ENCODE measurements at places on chromosomes 2 and 18.

DNA sequence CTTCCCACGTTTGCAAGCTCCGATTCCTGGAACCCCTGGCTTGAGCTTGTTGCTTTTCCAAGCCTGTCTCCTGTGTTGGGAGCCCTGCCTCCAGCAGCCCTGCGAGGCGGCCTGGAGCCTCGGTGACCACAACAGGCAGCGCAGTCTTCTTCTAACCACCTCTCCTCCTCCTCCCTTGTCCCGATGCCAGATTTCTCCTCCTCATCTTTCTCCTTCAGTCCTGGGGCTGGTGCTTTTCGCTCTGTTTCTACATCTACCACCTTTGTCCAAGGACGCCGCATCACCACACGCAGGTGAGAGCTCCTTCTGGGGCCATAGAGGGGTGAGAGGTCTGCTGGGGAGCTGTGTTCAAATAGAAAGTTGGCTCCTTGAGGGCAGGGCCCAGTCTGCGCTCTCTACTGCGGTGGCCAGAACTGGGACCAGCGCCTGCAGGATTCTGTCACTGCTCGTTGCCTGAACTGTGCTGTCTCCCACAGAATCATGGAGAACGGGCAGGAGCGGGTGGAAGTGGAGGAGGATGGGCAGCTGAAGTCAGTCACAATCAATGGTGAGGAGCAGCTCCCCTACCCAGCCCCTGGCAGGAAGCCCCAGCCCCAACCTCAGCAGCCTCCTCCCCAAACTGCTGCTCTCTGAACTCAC lies 3.9 kb downstream of the DNAJB2 start:
- no peak overlapping the region for H3K4me3 ChIP-seq
- H3K4me1 ChIP-seq, result peaks cover 36% of the 10 kb centered on the region
- DNase-seq, result no peak
- peaks cover 16% of the 10 kb centered on the region for H3K36me3 ChIP-seq

GRCh38 chr2:163462993-163463392 lies 272.8 kb downstream of the FIGN start:
- H3K4me1 ChIP-seq, result no peaks in the 10 kb centered on the region
- H3K27me3 ChIP-seq, result no peaks in the 10 kb centered on the region
- DNase-seq, result no peak

- H3K36me3 ChIP-seq, result peaks cover 7% of the 10 kb centered on the region
- H3K27ac ChIP-seq, result no peak overlapping the region
- peaks cover 14% of the 10 kb centered on the region for H3K4me1 ChIP-seq
- DNase-seq, result no peak
Observed at GRCh38 chr2:191215666-191216065, 29.5 kb upstream of the MYO1B start.

DNA sequence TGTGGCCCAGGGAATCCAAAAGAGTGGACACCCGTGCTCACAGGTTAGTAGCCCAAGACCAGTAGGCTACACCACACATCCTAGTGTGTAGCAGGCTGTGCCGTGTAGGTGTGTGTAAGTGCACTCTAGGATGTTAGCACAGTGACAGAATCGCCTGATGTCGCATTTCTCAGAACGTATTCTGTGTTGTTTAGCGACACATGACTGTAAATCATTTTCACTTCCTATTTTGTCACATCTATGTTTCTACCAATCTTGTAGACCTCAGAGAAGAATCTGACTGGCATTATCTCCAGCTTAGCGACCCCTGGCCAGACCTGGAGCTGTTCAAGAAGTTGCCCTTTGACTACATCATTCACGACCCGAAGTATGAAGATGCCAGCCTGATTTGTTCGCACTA lies 45.1 kb downstream of the NTSR2 start:
- H3K36me3 ChIP-seq, result no peaks in the 10 kb centered on the region
- H3K27me3 ChIP-seq, result no peaks in the 10 kb centered on the region
- H3K4me3 ChIP-seq, result no peak overlapping the region
- H3K4me1 ChIP-seq, result no peaks in the 10 kb centered on the region

- H3K27me3 ChIP-seq, result no peaks in the 10 kb centered on the region
- DNase-seq, result no peak
- peak overlapping the region; percentile 38 for H3K27ac ChIP-seq
Observed at GRCh38 chr2:55047677-55048299, 2.5 kb downstream of the RTN4 start.

DNA sequence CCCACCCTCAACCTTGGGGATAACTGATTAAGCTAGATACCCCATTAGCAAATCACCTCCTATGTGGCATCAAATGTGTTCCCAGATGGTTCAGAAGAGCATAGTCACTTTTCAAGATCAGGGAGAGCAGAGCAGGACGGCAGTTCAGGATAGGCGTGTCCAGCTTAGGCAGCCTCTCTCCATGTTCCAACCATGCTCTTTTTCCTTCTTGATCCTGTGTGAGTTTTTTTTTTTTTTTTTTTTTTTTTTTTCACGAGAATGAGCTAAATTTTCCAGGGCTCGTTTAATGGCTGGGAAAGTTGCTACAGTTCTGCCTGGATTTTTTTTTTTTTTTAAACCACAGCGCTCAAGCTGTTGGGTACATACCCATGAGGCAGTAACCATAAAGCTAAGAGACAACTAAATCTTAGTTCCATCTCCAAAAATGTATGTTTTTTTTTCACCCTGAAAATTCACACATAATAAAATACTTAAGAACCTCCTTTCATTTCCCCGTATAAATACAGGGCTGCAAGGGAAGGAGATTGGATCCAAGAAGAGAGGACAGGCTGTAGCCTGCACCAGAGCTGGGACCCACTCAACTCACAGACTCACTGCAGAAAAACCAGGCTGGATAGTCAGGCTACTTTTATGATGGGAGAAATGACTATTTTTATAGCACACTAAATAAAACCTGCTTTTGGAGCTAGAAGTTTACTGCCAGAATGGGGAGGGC lies 244.3 kb downstream of the SETBP1 start:
- DNase-seq, result no peak
- peaks cover 6% of the 10 kb centered on the region for H3K27me3 ChIP-seq
- no peaks in the 10 kb centered on the region for H3K36me3 ChIP-seq
- H3K4me1 ChIP-seq, result no peaks in the 10 kb centered on the region

DNA sequence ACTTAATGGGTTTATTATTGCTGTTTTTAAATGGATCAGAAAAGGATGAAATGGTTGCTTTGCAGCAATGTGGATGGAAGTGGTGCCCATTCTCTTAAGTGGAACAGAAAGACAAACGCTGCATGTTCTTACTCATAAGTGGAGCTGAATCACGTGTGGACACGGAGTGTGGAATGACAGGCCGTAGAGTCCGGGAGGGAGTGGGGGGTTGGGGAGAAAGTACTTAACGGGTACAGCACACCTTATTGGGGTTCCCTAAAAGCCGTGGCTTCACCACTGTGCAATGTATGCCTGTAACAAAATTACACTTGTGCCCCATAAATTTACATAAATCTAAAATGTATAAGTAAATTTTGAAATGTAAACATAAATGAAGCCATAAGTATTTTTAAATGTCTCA lies 64.0 kb upstream of the CTDP1 start:
- H3K27ac ChIP-seq, result no peak overlapping the region
- H3K4me3 ChIP-seq, result no peak overlapping the region
- H3K36me3 ChIP-seq, result no peaks in the 10 kb centered on the region
- no peak for DNase-seq
- H3K27me3 ChIP-seq, result no peaks in the 10 kb centered on the region

GRCh38 chr2:85318222-85319074 lies 9.3 kb downstream of the TGOLN2 start:
- peak; percentile 46 for DNase-seq
- peak overlapping the region; percentile 62 for H3K4me3 ChIP-seq
- H3K4me1 ChIP-seq, result peaks cover 59% of the 10 kb centered on the region
- peak overlapping the region; percentile 78 for H3K27ac ChIP-seq
- H3K36me3 ChIP-seq, result peaks cover 72% of the 10 kb centered on the region

GRCh38 chr2:176405477-176405876 lies 136.2 kb downstream of the MTX2 start:
- H3K4me3 ChIP-seq, result no peak overlapping the region
- no peak for DNase-seq
- H3K4me1 ChIP-seq, result no peaks in the 10 kb centered on the region
- H3K36me3 ChIP-seq, result no peaks in the 10 kb centered on the region
- no peak overlapping the region for H3K27ac ChIP-seq

DNA sequence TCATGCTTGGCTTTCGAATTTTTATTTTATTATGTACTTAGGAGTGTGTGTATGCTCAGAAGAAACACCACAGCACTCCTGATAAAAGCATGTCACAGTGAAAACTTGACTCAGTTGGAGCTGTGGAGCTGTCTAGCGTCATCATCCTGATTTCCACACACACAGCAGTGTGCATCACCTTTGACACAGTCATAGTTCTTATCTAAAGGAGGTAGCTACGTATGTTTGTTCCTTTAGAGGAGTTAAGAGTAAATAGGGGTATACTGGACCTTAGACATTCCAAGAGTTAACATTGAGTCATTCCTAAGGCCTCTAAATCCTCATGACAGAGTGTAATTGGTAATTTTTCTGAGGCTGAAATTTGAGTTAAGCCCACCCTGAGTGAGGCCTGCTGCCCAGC lies 96.9 kb downstream of the PHLPP1 start:
- H3K36me3 ChIP-seq, result peaks cover 6% of the 10 kb centered on the region
- peaks cover 8% of the 10 kb centered on the region for H3K4me1 ChIP-seq
- H3K27me3 ChIP-seq, result no peaks in the 10 kb centered on the region
- no peak for DNase-seq

- H3K27me3 ChIP-seq, result no peaks in the 10 kb centered on the region
- DNase-seq, result no peak
- no peaks in the 10 kb centered on the region for H3K4me1 ChIP-seq
- H3K36me3 ChIP-seq, result no peaks in the 10 kb centered on the region
Observed at GRCh38 chr2:163647300-163647699, 88.5 kb downstream of the FIGN start.

DNA sequence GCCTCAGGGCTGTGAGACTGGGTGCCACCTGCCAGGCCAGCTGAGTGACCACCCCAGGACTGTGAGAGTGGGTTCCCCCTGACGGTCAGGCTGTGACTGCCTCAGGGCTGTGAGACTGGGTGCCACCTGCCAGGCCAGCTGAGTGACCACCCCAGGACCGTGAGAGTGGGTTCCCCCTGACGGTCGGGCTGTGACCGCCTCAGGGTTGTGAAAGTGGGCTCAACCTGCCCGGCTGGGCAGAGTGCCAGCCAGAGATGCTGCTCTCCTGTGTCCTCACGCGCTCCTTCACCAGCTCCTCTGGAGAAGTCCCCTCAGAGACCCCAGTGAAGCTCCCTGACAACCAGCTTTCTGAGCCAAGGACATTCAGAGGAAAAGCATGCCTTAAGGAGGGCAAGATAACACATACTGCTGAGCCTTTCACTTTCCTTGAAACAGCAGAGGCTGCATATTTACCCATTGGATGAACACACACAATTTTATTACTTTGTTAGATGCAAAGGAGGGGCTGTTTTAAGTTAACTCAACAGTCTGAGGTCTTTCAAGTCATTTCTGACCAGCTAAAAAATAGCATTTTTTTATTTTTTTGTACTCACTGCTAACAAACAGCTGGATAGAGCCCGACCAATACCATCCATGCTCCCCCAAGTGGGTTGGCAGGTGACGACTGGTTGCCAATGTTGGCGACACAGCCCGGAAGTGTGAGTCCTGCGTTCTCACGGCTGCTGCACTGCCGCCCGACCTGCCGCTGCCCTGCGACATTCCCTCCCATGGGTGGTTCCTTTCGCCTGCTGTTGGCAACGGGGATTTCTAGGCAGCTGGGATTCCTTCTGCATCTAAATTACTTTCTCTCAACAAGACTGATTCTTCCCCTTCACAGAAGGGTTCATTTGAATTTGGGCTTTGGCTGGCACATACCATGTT lies 70.7 kb downstream of the NDUFA10 start:
- H3K4me3 ChIP-seq, result no peak overlapping the region
- H3K4me1 ChIP-seq, result no peaks in the 10 kb centered on the region
- no peak for DNase-seq

Data from activated naive CD8-positive, alpha-beta T cell treated with anti-CD3 and anti-CD28 coated beads for 36 hours (primary cell).